AG09319 (cell line): ENCODE measurements at places on chromosomes 12 and 14.
A peak's percentile ranks its signal among the peaks of the same experiment; 100 is the strongest.

- DNase-seq: peak; percentile 72
These were observed at the start of gene TTC5 for GRCh38 chr14:20305265-20306078. Gene TTC5, minus strand, starts transcription at chr14:20305951. Its CDS starts 14 bp downstream, at chr14:20305937.

- peak; percentile 90 for DNase-seq
These were observed at the start of gene LTBR for GRCh38 chr12:6383572-6384498. Gene LTBR, plus strand, starts transcription at chr12:6384162. Its CDS starts 197 bp downstream, at chr12:6384359.

DNA sequence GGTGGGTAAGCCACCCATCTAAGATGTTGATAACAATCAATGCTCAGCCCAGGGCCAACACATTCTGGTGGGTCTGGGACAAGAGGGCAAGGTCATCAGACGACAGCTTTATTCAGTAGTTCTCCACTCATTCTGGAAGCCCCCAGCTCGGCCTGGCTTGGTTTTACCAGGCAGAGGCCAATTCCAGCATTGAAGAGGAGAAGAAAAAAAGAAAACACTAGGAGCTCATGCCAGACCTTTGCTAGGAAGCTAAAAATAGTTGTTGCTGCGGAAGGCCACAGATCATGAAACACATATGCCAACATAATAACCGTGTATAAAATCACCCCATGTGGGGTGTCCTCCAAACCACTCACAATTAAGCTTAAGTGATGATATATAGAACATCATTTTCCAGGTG is 44.4 kb downstream of the CCDC60 start:
- no peak for DNase-seq

GRCh38 chr12:55972911-55973598 is 823 bp upstream of the RAB5B start:
- no peak for DNase-seq

GRCh38 chr12:69639400-69640016 is 28.8 kb upstream of the LRRC10 start:
- DNase-seq: peak; percentile 24

GRCh38 chr14:68797121-68797670 is 4.3 kb upstream of the ZFP36L1 start:
- DNase-seq: no peak

DNA sequence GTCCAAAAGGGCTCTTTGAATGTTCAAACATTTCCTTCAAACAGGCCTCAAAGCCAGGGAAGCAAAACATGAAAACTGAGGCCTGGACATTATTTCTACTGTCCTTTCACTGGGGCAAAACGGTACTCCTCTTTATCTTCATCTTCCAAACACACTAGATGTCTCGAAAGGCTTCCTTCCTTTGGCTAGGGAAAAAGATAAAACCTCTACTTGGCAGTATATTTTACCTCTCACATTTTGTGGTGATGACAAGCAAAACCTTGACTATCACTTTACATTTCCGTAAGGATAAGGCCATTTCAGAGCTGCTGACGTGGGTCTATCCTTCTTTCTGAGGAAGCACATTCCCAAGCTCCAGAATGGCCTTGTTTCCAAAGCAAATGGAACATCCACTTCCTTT is 9.9 kb downstream of the STAB2 start:
- no peak for DNase-seq

DNA sequence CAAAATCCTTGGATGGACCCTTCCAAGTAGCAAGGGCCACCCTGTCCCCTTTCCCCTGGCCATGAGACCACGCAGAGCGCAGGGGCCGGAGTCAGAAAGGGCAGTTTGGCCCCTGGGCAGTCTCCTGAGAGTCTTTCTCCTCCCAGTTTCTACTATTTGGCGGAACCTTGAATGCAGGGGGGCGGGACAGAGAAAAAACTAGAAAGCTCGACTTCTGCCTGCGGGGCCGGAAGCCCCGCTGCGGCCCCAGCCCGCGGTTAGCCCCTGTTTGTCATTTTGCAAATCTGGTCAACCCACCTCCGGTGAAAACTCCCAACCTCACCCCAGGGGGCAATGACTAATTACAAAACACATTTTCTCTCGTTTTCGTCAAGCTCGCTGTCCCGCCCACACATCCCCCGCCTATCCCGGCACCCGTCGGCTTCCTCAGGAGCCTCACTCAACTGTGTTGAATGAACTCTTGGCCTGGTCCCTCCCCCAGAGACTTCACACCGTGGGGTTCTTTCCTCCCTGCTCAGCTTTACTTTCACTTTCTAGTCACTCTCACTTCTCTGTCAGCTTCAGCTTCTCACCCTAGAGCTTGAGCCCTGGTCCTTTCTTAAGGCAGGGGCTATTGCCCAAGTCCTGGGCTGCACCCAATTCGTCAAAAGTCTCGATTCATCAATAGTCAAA is 66.7 kb downstream of the IRF2BPL start:
- DNase-seq: peak; percentile 67

DNA sequence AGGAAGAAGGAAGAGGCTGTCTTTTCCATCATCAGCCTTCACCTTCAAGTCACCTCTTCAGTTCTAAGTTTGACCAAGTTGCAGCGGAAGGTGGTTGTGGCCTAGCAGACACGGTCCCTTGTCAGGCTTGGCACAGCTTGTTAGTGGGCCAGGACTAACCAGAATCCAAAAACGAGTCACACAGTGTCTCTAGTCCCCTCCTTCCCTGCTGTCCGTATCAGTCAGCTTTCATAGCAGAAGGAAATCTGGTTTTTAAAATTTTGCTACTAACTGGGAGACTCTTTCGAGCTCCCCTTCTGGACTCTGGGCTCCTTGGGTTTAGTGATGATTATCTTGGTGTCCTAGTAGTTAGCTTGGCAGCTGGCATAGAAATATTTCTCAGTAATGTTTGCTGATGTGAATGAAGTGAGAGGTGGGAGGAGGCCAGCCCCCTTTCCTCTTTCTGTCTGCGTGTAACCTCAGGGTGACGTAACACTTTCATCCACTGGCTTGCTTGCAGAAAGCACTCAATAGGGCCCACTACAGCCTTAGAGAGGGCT is 3.8 kb downstream of the ETV6 start:
- DNase-seq: no peak
